Stimulated activated CD4-positive, alpha-beta T cell treated with anti-CD3 and anti-CD28 coated beads, Interleukin-4, amount 100 ng/mL, for 4 hours (primary cell): ENCODE measurements at places on chromosomes 5 and 9.

DNA sequence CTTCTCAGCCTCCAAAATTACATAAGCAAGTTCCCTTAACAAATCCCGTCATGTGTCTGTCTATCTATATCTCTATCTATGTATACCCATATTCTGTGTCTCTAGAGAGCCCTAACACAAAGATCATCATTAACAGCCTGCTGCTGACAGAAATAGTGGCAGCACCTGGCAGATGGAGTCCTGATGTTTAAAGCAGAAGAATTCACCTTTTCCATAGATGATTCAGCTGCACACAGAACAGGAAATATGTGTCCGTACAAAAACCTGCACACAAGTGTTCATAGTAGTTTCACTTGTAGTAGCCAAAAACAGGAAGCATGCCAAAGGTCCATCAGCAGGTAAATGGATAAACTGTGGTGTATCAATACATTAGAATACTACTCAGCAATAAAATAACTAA is 45.0 kb upstream of the ACO1 start:
- DNase-seq = no peak

GRCh38 chr5:132629230-132629944 is 28.6 kb upstream of the IL13 start:
- no peak for DNase-seq

- no peak for DNase-seq
These were observed 5.8 kb downstream of the DPP7 start for GRCh38 chr9:137108608-137109249.

DNA sequence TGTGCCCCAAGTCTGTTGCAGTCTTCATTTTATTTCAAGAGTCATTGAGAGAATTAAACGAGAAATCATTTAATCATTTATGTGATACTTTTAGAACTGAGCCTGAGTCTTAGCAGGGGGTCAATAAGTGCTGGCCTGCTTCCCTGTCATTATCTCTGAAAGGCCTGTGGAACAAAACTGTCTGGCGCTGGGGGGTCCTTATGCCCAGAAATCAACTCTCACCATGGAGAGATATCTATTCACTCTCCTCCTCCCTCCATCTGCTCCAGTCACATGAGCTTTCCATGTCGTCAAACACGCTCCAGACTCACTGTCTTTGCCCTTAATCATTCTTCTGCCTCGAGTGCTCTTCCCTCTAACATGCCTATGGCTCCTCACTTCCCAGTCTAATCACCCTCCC is 136.8 kb downstream of the ESM1 start:
- DNase-seq = no peak

DNA sequence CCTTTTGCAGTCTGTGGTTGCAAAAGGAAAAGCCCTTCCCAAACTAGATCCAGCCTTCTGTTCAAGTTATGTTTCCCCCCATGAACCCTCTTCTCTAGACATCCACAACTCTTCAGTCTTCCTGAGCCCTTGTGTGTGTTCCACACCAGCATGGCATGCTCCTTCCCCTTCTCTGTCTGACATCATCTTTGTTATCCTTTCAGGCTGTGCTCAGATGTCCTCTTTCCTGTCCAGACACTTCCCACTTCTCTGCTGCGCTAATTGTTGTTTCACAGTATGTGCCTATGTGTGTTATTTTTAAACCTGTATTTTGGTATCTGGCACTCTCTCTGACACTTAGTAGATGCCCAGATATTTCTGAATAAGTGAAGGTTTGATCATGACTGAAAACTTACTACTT is 38.2 kb downstream of the FOCAD start:
- no peak for DNase-seq

DNA sequence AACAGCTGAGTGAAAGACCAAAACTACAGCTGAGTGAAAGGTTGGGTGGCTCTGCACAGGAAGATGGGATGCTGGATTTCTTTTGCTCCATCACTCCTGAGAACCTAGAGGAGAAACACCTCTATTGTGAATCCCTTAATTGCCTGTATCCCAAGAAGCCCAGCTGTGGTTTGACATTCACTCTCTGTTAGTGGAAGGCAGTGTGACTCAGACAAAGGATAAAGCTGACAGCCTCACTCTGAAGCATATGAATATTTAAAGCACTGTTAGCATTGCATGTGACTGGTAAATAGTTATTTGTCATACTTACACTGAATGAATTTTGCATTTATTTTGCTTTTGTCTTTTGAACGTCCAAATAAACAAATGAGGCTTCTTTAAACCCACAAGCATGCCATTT is 367.1 kb upstream of the RIOK2 start:
- no peak for DNase-seq

GRCh38 chr9:125142560-125143376 is 560 bp downstream of the SCAI start:
- peak; percentile 2 for DNase-seq
